ENCODE measurements at places on chromosomes 4 and X. TPM values are rescaled to one million over a fixed set of nuclear protein-coding genes. Genes with fewer than 3 reads are reported as not detected.

KLF8 gene
- not detected for total RNA-seq

- no peaks in the 10 kb centered on the region for H3K4me1 ChIP-seq
- no peaks in the 10 kb centered on the region for H3K27me3 ChIP-seq
- no peaks in the 10 kb centered on the region for H3K36me3 ChIP-seq
- DNase-seq: peak; percentile 37
- no peak overlapping the region for H3K27ac ChIP-seq
Observed at GRCh38 chrX:46841346-46841745, 4.5 kb downstream of the RP2 start.

ASB11 gene
- 0.44 TPM for total RNA-seq

GRCh38 chrX:69366183-69366582 lies 137.9 kb upstream of the NALF2 start:
- no peak for DNase-seq
- no peak overlapping the region for H3K4me3 ChIP-seq
- H3K36me3 ChIP-seq: no peaks in the 10 kb centered on the region
- no peak overlapping the region for H3K27ac ChIP-seq
- H3K27me3 ChIP-seq: no peaks in the 10 kb centered on the region
- peaks cover 13% of the 10 kb centered on the region for H3K4me1 ChIP-seq

GRCh38 chr4:69811166-69811565 lies 48.8 kb downstream of the SULT1E1 start:
- no peaks in the 10 kb centered on the region for H3K27me3 ChIP-seq
- no peak overlapping the region for H3K4me3 ChIP-seq
- no peak for DNase-seq
- H3K36me3 ChIP-seq: no peaks in the 10 kb centered on the region
- no peak overlapping the region for H3K27ac ChIP-seq

GRCh38 chrX:45710081-45710801 lies 509.6 kb upstream of the DIPK2B start:
- H3K36me3 ChIP-seq: no peaks in the 10 kb centered on the region
- no peak overlapping the region for H3K4me3 ChIP-seq
- DNase-seq: peak; percentile 39
- H3K27me3 ChIP-seq: no peaks in the 10 kb centered on the region

GRCh38 chrX:110282922-110283321 lies 35.0 kb downstream of the AMMECR1 start:
- H3K4me1 ChIP-seq: no peaks in the 10 kb centered on the region
- no peak for DNase-seq
- no peaks in the 10 kb centered on the region for H3K36me3 ChIP-seq
- H3K27me3 ChIP-seq: no peaks in the 10 kb centered on the region
- no peak overlapping the region for H3K4me3 ChIP-seq
- no peak overlapping the region for H3K27ac ChIP-seq

NAP1L3 gene
- total RNA-seq: 0.17 TPM

GRCh38 chrX:112641449-112641848 lies 38.3 kb downstream of the LHFPL1 start:
- H3K4me3 ChIP-seq: no peak overlapping the region
- no peak for DNase-seq
- H3K4me1 ChIP-seq: no peaks in the 10 kb centered on the region
- no peak overlapping the region for H3K27ac ChIP-seq
- H3K27me3 ChIP-seq: peaks cover 5% of the 10 kb centered on the region

NUP54 gene
- total RNA-seq: 43.3 TPM

NEIL3 gene
- total RNA-seq: 21.9 TPM

DNA sequence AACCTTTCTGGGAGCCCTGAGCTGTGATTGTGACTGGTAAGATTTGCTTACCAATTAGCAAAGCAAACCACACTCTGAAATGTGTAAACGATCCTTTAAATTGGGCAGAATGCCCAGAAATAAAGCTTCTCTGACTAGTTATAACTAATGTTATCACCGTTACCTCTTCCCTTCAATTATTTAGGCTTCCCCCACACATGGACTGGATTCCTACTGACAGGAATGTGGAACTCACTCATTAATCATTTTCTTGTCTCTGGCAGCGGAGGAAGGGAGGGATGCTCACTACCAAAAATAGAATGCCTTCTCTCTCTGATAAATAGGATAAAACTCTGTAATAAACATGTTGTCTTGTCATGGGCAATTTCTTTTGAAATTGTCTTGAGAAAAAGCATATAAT lies 25.3 kb upstream of the NWD2 start:
- H3K27ac ChIP-seq: no peak overlapping the region
- H3K27me3 ChIP-seq: no peaks in the 10 kb centered on the region
- no peaks in the 10 kb centered on the region for H3K4me1 ChIP-seq
- no peaks in the 10 kb centered on the region for H3K36me3 ChIP-seq
- no peak for DNase-seq
- no peak overlapping the region for H3K4me3 ChIP-seq

GRCh38 chrX:97747346-97747745 lies 863.6 kb downstream of the RPA4 start:
- no peak overlapping the region for H3K27ac ChIP-seq
- H3K27me3 ChIP-seq: no peaks in the 10 kb centered on the region
- no peak overlapping the region for H3K4me3 ChIP-seq
- H3K36me3 ChIP-seq: no peaks in the 10 kb centered on the region

DNA sequence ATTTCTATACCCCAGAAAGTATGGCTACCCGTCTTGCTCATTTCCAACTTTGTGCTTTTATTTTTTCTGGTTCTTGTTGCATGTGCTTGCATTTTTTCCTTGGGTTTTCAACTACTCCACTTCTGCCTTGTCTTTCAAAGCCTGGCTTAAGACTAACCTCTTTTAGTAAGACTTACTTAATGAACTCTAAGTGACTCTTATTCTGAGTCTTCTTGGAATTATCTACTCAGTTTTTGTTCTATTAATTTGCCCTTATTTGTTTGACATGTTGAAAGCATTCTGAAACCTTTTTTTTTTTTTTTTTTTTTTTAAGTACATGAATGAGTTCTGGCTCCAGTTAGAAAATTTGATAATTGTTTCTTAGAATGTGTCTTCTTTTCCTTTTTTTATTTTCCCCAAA lies 74.8 kb downstream of the SLIT2 start:
- H3K4me3 ChIP-seq: no peak overlapping the region
- H3K27me3 ChIP-seq: no peaks in the 10 kb centered on the region
- no peaks in the 10 kb centered on the region for H3K36me3 ChIP-seq
- H3K27ac ChIP-seq: no peak overlapping the region
- no peak for DNase-seq

DNA sequence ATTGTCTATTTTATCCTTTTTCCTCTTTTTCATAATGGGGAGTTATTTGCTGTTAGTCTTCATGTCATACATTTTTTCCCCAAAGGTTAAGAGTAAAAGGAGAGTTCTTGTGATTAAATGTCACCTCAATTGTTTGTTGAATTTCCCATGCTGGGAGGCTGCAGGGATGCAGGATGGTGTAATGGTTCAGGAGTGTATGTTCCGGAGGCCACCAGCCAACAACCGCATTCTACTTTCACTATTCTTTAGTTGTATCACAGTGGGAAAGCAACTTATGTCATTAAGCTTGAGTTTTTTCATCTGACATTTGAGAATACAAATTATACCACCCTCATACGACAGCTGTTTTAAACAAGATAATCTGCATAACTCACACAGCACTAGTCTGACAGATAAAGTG lies 15.4 kb downstream of the AFP start:
- H3K4me1 ChIP-seq: peaks cover 14% of the 10 kb centered on the region
- DNase-seq: peak; percentile 65

ASB12 gene
- not detected for total RNA-seq

DNA sequence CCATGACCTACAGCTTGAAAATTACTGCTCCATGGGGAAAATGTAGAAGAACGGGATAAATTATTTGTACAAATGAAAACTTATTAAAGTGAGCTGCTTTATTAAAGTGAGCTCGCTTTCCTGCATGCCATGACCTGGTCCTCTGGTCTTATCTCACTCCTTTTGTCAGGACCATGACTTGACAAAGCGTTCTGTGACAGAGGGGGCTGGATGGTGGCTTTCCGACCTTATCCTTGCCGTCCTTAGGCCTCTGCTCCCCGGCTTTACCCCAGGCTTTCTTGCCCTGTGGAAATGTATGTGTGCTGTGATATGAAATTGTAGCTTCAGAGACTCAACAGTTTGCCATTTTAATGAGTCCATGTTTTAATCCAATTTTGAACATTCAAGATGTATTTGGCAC lies 44.0 kb upstream of the FBXW7 start:
- no peaks in the 10 kb centered on the region for H3K27me3 ChIP-seq
- no peaks in the 10 kb centered on the region for H3K4me1 ChIP-seq
- H3K27ac ChIP-seq: no peak overlapping the region
- no peak for DNase-seq
- H3K36me3 ChIP-seq: no peaks in the 10 kb centered on the region

- H3K27ac ChIP-seq: no peak overlapping the region
- no peak for DNase-seq
- H3K4me1 ChIP-seq: no peaks in the 10 kb centered on the region
- H3K4me3 ChIP-seq: no peak overlapping the region
- H3K36me3 ChIP-seq: no peaks in the 10 kb centered on the region
Observed at GRCh38 chrX:148534291-148534690, 33.9 kb downstream of the AFF2 start.

DNA sequence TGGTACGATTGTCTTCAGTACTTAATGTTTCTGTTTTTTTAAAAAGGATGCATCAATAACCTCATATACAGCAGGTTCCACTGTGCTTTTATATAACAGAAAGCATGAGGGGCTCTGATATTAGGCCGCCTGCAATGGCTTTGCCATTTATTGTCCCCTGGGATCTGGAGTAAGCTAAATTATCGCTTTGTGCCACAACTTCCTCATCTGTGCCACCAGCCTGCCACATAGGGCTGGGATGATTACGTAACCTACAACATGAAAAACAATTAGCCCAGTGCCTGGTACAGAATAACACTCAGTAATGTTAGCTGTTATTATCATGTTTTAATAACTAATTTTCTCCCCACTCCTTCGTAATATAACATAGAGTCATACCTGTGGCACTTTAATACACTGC lies 65.5 kb upstream of the TRIM2 start:
- no peak overlapping the region for H3K27ac ChIP-seq
- H3K4me1 ChIP-seq: peaks cover 18% of the 10 kb centered on the region
- peak; percentile 65 for DNase-seq
- no peaks in the 10 kb centered on the region for H3K36me3 ChIP-seq
- H3K4me3 ChIP-seq: no peak overlapping the region

BEND2 gene
- total RNA-seq: not detected

GRCh38 chrX:119121341-119121740 lies 6.3 kb downstream of the KIAA1210 start:
- H3K27me3 ChIP-seq: no peaks in the 10 kb centered on the region
- no peak overlapping the region for H3K27ac ChIP-seq
- H3K4me3 ChIP-seq: no peak overlapping the region
- no peaks in the 10 kb centered on the region for H3K36me3 ChIP-seq
- no peaks in the 10 kb centered on the region for H3K4me1 ChIP-seq

GRCh38 chrX:20513185-20513584 lies 246.5 kb upstream of the RPS6KA3 start:
- no peak overlapping the region for H3K27ac ChIP-seq
- H3K4me1 ChIP-seq: peaks cover 12% of the 10 kb centered on the region
- H3K4me3 ChIP-seq: no peak overlapping the region
- peak; percentile 11 for DNase-seq
- H3K36me3 ChIP-seq: no peaks in the 10 kb centered on the region
- no peaks in the 10 kb centered on the region for H3K27me3 ChIP-seq

- no peak for DNase-seq
- no peaks in the 10 kb centered on the region for H3K36me3 ChIP-seq
- H3K27ac ChIP-seq: no peak overlapping the region
- no peaks in the 10 kb centered on the region for H3K27me3 ChIP-seq
- H3K4me1 ChIP-seq: no peaks in the 10 kb centered on the region
Observed at GRCh38 chr4:23009093-23009492, 316.4 kb downstream of the GBA3 start.

DNA sequence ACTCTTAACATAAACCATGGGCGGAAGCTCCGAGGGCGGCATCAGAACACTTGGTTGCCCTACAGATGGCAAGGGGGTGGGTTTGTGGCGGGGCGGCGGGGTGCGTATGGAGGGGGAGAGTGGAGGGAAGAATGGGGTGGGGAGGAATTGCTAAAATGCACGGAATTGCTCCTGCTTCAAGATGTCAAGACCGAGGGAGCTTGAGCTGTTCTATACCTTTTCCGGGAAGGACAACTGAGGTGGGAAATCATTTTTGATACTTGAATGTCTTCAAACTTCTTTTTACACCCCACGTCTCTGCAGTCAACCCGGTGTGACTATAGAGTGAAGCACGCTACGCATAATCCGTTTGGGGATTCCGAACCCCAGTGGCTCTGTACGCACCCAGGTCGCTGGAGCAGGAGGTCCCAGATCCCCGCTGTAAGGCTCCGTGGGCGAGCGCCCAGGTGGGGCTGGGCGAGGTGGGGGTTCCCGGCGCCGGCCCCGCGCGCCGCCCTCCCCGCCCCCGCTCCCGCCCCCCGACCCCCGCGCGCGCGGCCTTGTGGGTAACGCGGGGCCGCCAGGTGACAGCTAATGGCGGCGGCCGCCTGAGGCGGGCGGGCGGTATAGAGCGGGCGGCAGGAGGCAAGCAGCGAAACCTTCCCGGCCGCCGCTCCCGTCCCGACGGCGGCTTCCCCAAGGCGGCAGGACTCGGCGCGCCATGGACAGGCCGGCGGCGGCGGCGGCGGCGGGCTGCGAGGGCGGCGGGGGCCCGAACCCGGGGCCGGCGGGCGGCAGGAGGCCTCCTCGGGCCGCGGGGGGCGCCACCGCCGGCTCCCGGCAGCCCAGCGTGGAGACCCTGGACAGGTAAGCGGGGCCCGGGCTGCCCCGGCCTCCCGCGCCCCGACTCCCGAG lies at the start of gene MTMR1:
Gene MTMR1, plus strand, starts transcription at position 566 of the 894 bp plus-strand sequence. Its CDS starts 135 bp downstream, at position 701.
- H3K4me3 ChIP-seq: peak within 1 kb of the TSS; percentile 55
- H3K27ac ChIP-seq: no peak within 1 kb of the TSS
- no peaks in the 10 kb centered on the region for H3K36me3 ChIP-seq
- H3K4me1 ChIP-seq: no peaks in the 10 kb centered on the region
- H3K27me3 ChIP-seq: no peaks in the 10 kb centered on the region

TSPAN6 gene
- total RNA-seq: 40.2 TPM

TSPAN7 gene
- 0.31 TPM for total RNA-seq

DNA sequence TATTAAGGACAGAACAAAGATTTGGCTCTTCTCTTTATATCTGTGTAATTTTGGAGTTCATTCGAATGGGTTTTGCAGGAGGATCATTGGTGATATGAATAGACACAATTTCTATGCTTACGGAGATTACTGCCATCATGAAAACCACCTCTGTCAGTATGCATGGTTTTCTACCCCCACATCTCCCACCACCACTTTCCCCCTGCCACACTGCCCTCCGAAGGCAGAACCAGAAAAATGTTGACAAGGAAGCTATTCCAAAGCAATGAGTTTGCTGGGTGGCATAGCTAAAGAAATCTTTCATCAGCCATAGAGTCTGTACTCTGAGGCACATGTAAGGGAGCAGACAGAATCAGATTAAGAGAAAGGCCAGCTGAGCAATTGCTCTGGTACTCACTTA lies 567.3 kb upstream of the ACTRT1 start:
- H3K36me3 ChIP-seq: no peaks in the 10 kb centered on the region
- no peaks in the 10 kb centered on the region for H3K4me1 ChIP-seq
- H3K27me3 ChIP-seq: no peaks in the 10 kb centered on the region
- no peak overlapping the region for H3K4me3 ChIP-seq
- no peak for DNase-seq

GRCh38 chr4:7526929-7527535 lies 92.3 kb upstream of the PSAPL1 start:
- H3K4me1 ChIP-seq: no peaks in the 10 kb centered on the region
- H3K36me3 ChIP-seq: no peaks in the 10 kb centered on the region
- no peak overlapping the region for H3K27ac ChIP-seq
- peaks cover 14% of the 10 kb centered on the region for H3K27me3 ChIP-seq
